Activated T-cell treated with anti-CD3 and anti-CD28 coated beads, Interleukin-2, amount 50 U/mL, for 48 hours (primary cell): ENCODE measurements at places on chromosomes 16 and 17.

DNA sequence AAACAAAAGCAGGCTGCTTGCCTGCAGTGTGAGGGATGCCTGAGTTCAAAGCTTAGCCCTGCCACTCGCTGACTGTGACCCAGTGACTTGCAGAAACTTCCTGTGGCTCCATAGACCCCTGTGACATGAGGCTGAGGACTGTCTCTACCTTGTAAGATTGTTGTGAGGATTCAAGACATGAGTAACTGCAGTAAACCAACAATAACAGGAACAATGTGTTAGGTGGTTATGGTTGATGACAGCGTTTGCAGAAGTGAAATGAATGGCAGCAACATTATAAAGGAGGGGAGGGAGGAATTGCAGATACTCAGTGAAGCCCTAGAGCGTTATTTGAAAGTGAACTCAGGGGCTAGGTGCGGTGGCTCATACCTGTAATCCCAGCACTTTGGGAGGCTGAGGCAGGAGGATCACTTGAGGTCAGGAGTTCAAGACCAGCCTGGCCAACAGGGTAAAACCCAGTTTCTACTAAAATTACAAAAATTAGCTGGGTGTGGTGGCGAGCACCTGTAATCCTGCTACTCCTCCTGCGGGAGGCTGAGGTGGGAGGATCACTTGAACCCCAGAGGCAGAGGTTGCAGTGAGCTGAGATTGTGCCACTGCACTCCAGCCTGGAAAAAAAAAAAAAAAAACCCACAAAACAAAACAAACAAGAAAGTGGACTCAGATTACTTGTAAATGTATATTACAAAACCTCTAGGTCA lies 33.5 kb upstream of the EMP2 start:
- no peak for DNase-seq

GRCh38 chr17:9893411-9894012 lies 11.6 kb downstream of the RCVRN start:
- no peak for DNase-seq

DNA sequence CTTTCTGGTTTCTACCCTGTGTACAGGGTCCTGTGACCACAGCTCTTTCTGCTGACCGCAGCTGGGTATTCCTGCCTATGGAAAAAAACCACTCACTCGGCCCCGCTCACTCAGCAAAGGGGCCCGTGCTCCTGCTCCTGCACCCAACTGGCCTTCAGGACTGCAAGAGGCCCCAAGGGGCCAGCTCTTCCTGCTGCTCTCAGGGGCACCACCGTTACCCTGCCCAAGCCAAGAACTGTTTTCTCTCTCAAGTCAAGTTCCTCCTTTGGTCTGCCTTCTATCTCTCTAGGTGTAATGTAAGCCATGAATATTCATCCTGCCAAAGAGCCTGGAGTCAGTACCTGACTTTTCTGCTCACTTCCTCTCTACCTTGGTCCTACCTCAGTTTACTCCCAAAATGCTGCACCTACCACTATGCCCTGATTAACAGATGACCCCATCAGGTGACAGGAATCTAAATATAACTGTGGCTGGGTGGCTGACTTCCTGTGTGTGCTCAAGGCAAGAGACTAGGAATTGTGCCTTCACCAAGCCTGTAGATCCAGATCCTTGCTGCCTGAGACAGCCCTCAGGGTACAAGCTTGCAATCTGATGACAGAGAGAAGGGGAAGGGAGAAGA lies 20.4 kb upstream of the SCIMP start:
- no peak for DNase-seq

DNA sequence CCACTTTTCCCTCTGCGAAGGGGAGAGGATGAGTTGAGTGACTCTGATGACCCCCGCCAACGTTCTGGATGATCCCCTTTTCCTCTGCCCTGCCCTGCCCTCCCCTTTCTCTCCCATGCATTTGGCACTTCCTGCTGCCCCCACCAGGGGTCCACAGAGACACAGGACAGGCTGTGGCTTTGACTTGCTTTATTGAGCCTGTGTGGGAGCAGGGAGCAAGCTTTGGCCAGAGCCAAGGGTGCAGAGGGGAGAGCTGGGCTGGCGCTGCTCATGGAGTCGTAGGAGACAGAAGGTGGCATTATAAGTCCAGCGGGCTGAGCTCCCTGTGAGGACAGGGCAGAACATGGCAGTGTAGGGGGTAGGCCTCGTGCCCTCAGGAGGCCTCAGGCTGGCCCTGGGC lies 1.6 kb downstream of the PPY start:
- DNase-seq, result peak; percentile 59

- DNase-seq, result no peak
Observed at GRCh38 chr17:14448818-14449217, 147.9 kb downstream of the HS3ST3B1 start.

GRCh38 chr16:65202461-65202860 lies 80.6 kb upstream of the CDH11 start:
- DNase-seq, result no peak

GRCh38 chr17:60248618-60249289 lies 99.0 kb downstream of the CA4 start:
- DNase-seq, result no peak

GRCh38 chr16:67782567-67783352 lies 23.6 kb downstream of the RANBP10 start:
- no peak for DNase-seq

- DNase-seq, result no peak
Observed at GRCh38 chr17:12429116-12429515, 236.6 kb upstream of the MYOCD start.

- no peak for DNase-seq
Observed at GRCh38 chr17:76843703-76844484, 24.3 kb upstream of the MGAT5B start.

GRCh38 chr17:76560036-76560876 lies 20.4 kb downstream of the PRCD start:
- DNase-seq, result no peak

GRCh38 chr17:63370696-63371095 lies 75.4 kb downstream of the CYB561 start:
- DNase-seq, result no peak

- DNase-seq, result peak; percentile 87
Observed at GRCh38 chr16:30092373-30093010, 768 bp upstream of the TBX6 start.

- no peak for DNase-seq
Observed at GRCh38 chr16:491220-491919, 36.1 kb upstream of the CAPN15 start.

DNA sequence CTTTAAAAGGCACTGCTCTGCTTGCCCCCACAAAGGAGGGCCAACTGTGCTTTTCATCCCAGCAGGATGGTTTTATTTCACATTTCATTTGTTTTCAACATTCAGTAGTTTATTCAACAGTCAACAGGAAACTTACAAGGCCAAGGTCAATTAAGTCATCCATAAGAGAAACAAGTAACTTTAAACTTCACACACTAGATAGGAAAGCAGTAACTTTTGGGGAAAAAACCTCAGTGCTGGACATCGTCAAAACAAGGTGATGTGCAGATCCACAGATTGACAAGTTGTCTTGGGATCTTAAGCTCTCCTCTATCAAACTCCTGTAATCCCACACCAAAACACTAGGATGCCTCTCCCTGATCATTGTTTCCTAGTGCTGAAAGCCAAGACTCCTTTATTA lies 18.5 kb downstream of the NFE2L1 start:
- no peak for DNase-seq

DNA sequence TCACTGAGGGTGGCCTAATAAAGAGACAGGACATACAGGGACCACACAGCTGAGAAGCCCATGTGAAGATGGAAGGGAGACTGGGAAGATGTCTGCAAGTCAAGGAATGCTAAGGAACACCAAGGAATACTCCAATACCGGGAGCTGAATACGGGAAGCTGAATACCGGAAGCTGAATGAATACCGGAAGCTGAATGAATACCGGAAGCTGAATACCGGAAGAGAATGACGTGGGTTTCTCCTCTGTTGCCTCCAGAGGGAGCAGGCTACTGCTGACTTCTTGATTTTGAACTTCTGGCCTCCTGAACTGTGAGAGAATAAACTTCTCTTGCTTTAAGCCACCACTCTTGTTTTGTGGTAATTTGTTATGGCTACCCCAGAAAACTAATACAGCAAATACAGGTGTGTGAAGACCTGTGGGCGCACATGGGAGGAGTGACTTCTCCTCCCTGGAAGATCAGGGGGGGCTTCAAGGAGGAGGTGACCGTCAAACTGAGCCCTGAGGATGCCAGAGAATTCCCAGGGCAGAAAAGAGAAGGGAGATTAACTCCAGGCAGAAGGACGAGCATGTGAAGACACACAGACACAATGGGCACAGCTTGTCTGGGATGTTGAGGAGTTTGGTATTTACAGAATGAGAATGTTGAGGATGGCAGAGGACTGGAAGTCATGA lies 259.9 kb downstream of the IRF8 start:
- DNase-seq, result no peak

DNA sequence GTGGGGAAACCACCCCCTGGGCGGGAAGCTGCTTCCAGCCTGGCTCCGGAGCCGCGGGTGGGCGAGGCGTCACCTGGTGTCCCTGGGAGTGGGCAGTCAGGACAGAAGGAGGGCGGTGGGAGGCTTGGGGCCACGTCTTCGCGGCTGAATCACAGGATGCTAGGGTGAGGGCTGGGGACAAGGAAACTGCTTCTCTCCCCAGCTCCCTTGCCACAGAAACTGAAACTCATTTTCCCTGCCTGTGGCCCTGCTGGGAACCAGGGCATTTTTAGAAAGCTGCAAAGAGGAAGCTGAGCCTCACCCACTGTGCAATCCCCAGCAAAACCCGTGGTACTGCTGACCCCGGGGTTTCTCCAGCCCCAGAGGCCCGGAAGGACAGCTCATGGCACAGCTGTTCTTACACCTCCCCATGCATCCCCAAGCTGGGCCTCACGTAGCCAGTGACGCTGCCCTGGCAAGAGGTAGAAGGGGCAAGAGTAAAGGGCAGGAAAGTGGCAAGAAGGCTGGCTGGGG lies 8.2 kb downstream of the RHBDF2 start:
- DNase-seq, result peak; percentile 73

- no peak for DNase-seq
Observed at GRCh38 chr16:16137110-16137509, 86.2 kb downstream of the ABCC6 start.

- no peak for DNase-seq
Observed at GRCh38 chr17:73126716-73127473, 34.4 kb upstream of the SLC39A11 start.

GRCh38 chr17:43907998-43908721 lies 824 bp upstream of the MPP2 start:
- peak; percentile 68 for DNase-seq

- DNase-seq, result no peak
Observed at GRCh38 chr17:21474815-21475214, 98.7 kb downstream of the KCNJ12 start.
